T-cell (primary cell): ENCODE measurements at places on chromosomes 16 and 17. TPM values are rescaled to one million over a fixed set of nuclear protein-coding genes. Genes with fewer than 3 reads are reported as not detected.

The KRT12 gene
- not detected for total RNA-seq

DNA sequence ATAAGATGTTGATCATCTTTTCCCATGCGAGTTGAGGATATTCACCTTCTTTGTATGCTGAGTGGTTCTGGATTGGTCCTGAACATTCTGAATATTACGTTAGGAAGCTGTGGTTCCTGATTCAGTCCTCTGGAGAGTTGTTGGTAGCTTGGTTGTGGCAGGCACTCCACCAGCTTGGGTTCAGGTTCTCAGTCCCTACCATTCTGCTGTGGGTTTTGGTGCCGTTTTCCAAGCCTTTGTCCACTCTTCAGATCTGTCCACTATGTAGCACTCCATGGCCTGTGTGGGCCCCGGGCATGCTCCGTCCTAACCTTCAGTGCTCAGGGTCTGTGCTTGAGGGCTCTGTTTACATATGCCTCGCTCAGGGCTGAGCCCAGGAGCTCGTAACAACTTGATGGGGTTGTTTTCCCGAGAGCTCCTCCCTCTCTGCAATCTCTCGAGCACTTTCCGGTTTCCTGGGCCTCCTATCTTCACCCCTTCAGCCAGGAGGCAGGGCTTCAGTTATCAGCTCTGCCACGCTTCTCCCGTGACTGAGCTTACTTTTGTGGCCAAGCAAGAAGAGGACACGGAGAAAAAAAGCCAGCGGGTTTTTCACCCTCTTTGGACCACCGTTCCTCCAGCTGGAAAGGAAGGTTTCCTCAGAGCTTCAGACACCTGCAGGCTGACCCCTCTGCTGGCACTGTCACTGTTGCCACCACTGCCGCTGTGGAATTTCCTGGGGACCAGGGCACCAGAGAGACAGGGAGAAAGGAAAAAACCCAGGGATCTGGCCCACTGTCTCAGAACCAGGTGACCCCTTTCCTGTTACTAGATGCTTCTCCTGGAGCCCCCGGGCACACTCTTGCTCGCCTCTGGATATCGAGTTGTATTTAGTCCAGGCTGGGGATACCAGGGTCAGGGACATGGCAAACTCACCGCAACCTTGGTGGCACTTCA is 19.6 kb downstream of the KIAA0513 start:
- peaks cover 8% of the 10 kb centered on the region for H3K36me3 ChIP-seq
- H3K4me3 ChIP-seq: peak overlapping the region; percentile 46
- no peak for DNase-seq
- no peak overlapping the region for H3K27ac ChIP-seq
- H3K4me1 ChIP-seq: peaks cover 24% of the 10 kb centered on the region

GRCh38 chr17:72165867-72166439 is 45.1 kb downstream of the SOX9 start:
- DNase-seq: no peak
- no peaks in the 10 kb centered on the region for H3K4me1 ChIP-seq
- H3K4me3 ChIP-seq: no peak overlapping the region
- no peak overlapping the region for H3K27ac ChIP-seq

The ALDH3A1 gene
- not detected for total RNA-seq

The CRYBA1 gene
- total RNA-seq: not detected

- H3K36me3 ChIP-seq: peaks cover 12% of the 10 kb centered on the region
- no peak overlapping the region for H3K4me3 ChIP-seq
- H3K4me1 ChIP-seq: peaks cover 5% of the 10 kb centered on the region
- no peaks in the 10 kb centered on the region for H3K27me3 ChIP-seq
Observed at GRCh38 chr17:59004338-59005111, 102.2 kb downstream of the TRIM37 start.

GRCh38 chr17:29933379-29933778 is 3.4 kb upstream of the SSH2 start:
- no peak overlapping the region for H3K27ac ChIP-seq
- H3K27me3 ChIP-seq: no peaks in the 10 kb centered on the region
- DNase-seq: no peak
- no peak overlapping the region for H3K4me3 ChIP-seq

DNA sequence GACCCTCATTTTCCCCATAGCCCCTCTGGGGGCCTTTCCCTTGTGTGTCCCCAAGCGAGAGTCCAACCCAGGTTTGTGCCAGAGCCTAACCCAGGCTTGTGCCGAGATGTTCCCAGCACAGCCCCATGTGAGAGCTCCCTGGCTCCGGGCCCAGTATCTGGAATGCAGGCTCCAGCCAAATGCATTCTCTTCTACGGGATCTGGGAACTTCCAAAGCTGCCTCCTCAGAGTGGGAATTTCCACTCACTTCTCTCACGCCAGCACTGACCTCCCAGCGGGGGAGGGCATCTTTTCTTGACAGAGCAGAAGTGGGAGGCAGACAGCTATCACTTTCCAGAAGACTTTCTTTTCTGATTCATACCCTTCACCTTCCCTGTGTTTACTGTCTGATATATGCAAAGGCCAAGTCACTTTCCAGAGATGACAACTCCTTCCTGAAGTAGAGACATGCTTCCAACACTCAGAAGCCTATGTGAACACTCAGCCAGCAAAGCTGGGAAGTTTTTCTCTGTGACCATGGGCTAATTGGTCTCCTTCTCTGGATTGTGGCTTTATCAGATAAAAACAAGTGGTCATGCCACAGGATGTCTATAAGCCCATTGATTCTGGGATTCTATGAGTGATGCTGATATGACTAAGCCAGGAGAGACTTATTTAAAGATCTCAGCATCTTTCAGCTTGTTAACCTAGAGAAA is 2.5 kb upstream of the CCL2 start:
- no peak for DNase-seq
- no peak overlapping the region for H3K27ac ChIP-seq
- no peaks in the 10 kb centered on the region for H3K36me3 ChIP-seq
- no peak overlapping the region for H3K4me3 ChIP-seq
- no peaks in the 10 kb centered on the region for H3K4me1 ChIP-seq
- H3K27me3 ChIP-seq: peaks cover 18% of the 10 kb centered on the region
